Caudate nucleus (tissue), 63 donors: ENCODE measurements at places on chromosomes 2 and 18.

GRCh38 chr18:80104364-80104779 is 4.7 kb upstream of the ADNP2 start:
- no peak for DNase-seq

GRCh38 chr18:6983366-6983765 is 134.2 kb downstream of the LAMA1 start:
- DNase-seq: no peak

GRCh38 chr2:237552908-237553307 is 13.5 kb upstream of the PRLH start:
- no peak for DNase-seq

GRCh38 chr2:232058063-232058877 is 96.8 kb downstream of the DIS3L2 start:
- DNase-seq: no peak

GRCh38 chr18:421247-422155 is 79.0 kb downstream of the COLEC12 start:
- no peak for DNase-seq

DNA sequence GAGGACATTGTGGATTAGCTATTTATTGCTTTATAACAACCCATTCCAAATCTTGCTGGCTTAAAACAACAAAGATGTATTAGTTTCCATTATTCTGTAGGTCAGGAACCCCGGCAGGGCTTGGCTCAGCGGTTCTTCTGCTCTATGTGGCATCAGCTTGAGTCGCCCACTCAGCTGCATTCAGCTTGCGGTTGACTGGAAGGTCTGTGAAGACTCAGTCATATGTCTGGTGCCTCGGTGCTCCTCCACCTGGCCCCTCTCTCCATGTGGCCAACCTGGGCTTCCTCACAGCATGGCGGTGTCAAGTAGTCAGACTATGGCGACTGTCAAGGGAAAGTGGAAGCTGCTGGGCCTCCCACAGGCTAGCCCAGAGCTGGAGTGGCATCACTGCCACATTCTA is 48.6 kb downstream of the EMILIN2 start:
- no peak for DNase-seq
